ENCODE measurements at places on chromosomes 3 and 15.

- DNase-seq = no peak
These were observed 162.2 kb downstream of the MYRIP start for GRCh38 chr3:39971559-39972031.

DNA sequence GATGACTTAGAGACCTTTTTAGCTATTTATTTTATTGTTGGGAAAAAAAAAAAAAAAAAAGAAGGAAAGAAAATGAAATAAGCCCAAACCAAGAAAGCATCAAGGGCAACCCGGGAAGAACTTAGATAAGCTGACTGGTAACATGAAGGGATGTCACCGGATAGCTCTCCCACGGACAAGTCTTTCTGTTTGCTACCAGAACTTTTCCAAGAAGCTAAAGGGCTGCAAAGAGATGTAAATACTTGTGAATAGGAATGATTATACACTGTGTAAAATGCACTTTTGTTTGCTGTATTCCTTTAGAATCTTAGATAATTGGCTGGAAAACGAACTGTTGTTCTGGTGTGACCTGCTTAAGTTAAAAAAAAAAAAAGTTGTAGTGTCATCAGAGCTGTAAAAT is 2.8 kb downstream of the FOXB1 start:
- no peak for DNase-seq

DNA sequence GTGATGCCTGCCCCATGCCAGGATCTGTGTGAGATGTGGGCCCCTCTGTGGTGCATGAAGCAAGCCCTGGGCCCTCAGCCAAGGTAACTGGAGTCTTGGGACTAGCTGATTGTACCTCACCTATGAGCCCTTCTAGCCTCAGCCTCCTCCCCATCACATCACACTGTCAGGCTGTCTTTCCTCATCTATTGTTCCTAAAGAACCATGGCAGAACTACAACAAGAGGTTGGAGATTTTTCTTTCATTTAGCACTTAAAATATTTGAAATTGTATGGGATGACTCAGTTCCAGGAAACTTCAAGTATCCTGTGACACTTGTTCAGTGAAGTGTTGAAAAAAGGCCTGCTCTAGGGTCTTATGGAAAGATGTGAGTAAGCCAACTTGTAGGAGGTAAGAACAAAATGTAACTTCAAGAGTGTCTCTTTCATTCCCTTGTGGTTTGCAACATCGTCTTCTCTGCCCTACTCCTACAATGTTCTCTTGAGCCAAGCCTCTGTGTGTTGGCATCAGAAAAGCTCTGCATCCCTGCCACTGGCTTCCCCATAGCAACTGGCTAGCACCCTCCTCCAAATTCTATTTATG is 58.7 kb upstream of the TIPARP start:
- no peak for DNase-seq

- DNase-seq = no peak
These were observed 20.4 kb upstream of the CELF6 start for GRCh38 chr15:72340366-72340765.

- no peak for DNase-seq
These were observed 53.7 kb downstream of the TRIM42 start for GRCh38 chr3:140731440-140732119.

Data from activated effector memory CD4-positive, alpha-beta T cell treated with Interleukin-2 at 50 U/mL for 16 hours (primary cell).